Stimulated activated CD4-positive, alpha-beta T cell treated with anti-CD3 and anti-CD28 coated beads, Interleukin-4, amount 100 ng/mL, for 1 hour (primary cell): ENCODE measurements at places on chromosomes 3 and 15.

- no peak for DNase-seq
Observed at GRCh38 chr3:126100269-126100633, 16.3 kb upstream of the SLC41A3 start.

DNA sequence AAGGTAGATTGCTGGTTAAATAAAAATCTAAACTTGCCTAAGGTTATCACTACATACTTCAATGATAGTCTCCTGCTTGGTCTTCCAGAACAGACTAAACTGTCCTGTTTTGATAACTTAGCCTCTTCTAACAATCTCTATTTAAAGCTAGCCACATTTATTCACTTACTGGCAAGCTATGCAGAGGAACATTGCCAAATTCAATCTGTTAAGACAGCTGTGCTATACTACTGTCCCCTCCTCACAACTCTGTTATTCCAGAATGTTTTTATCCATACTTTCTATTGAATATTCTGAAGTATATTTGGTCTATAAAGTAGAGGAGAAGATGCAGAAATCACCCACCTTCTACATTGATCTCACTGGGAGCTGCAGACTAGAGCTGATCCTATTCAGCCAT lies 594.0 kb upstream of the CCDC54 start:
- DNase-seq: no peak

DNA sequence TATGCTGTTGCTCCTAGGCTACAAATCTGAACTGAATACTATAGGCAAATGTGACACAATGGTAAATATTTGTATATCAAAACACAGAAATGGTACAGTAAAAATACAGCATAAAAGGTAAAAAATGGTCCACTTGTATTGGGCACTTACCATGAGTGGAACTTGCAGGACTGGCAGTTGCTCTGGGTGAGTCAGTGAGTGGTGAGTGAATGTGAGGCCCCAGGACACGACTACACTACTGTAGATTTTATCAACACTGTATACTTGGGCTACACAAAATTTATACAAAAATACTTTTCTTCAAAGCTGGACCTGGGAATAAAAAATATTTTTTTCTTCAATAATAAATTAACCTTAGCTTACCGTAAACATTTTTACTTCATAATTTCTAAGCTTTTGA lies 41.6 kb upstream of the DUT start:
- no peak for DNase-seq

DNA sequence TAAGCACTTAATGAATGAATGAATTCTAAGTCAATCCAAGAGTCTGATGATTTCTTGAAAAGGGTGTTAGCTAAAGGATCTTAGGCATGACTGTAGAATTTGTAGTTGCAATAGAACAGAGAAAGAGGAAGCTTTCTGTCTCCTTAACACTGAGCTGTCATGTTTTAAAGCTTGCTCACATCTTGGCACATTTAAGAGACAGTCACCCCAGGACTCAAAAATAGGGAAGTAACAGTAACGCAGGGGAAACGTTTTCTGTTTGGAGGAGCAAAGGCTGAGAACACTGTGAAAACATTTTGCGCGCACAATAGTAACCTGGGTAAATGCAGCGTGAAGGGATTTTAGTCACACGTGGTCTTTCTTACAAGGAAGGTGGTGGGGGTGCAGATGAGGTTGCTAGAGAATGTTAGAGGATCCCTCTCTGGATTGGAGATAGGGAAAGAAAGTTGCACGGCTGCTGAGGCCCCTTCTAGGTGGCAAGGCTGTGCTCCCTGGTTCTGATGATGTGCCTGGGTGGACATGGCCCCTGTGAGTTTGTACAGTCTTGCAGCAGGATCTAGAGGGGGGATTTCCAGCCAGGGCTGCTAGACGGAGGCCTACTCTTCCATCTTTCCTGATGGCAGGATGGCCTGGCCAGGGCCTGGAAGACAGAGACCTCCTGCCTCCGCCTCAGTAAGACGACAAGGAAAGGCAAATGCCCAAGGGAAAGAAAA lies 12.0 kb downstream of the STARD5 start:
- DNase-seq: no peak

GRCh38 chr3:111980716-111981456 lies 2.1 kb downstream of the ABHD10 start:
- peak; percentile 61 for DNase-seq

DNA sequence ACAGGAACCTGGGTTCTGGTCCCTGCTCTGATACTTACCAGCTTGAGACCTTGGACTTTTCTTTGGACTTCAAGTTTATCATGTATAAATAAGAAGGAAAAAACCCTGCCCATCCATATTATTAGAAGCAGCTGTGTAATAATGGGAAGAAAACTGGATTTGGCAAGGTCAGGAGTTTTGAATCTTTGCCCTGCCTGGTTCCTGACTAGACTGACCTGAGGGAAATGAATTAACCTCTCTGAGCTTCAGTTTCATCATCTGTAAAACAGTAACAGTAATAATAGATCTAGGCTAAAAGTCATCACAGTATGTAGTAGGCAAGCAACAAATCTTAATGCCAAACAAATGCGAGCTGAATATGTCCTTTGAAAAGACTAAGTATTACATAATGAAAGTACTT lies 68.8 kb downstream of the FSIP1 start:
- no peak for DNase-seq
